AG04450 (cell line): ENCODE measurements at places on chromosomes 4 and X.

- DNase-seq, result no peak
Measured at GRCh38 chr4:25856756-25857155, 6.0 kb downstream of the SEL1L3 start.

GRCh38 chrX:7351926-7352325 lies 204.0 kb upstream of the PUDP start:
- no peak for DNase-seq

DNA sequence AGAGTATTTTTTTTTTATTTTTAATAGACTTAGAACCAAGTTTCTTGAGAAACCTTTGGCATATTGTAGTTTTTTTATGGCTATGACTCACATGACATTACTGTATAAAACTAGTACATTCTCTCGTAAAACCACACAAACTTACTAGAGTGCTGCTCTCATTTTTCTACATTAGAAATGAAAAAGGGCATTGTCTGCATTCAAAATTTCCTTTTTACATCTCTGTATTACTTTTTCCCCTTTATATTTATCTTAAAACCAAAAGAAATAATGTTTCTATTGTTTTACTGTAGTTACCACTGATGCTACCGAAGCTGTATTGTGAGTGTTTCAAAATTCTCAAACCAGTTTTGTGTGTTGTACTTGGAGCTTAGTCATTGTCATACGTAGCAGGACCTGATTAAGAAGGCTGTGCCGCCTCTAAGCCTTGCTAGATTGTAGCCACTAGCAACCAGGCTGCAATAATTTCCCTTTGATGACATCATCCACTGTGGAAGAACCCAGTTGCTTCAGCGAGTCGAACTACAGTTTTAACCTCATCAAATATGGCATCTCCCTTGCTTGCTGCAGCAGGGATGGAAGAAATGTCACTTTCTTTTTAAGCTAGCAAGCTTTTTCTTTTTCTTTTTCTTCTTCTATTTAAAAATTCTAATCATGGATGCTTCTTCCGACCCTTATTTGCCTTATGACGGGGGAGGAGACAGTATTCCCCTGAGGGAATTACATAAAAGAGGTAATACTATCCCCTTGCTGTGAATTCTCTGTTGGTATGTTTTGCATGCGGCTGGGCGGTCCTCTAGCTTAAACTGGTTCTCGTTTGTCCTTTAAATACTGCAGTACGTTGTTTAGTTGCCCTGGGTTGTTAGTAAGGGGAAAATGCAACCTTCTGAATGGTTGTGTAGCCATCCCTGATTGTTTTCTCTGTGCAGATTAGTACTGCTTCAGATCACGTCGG lies 39.6 kb downstream of the CLCN3 start:
- DNase-seq, result peak; percentile 90

GRCh38 chr4:88697588-88698329 lies at the start of gene NAP1L5:
NAP1L5 (minus strand) TSS chr4:88697829; CDS start chr4:88697754, 75 bp downstream.
- DNase-seq, result no peak
